CD4-positive, alpha-beta T cell (primary cell): ENCODE measurements at places on chromosomes 6 and 20. TPM values are rescaled to one million over a fixed set of nuclear protein-coding genes. Genes with fewer than 3 reads are reported as not detected.
A peak's percentile ranks its signal among the peaks of the same experiment; 100 is the strongest.

- DNase-seq = no peak
Measured at GRCh38 chr6:150267686-150268561, 100.9 kb upstream of the IYD start.

Gene BEND6
- total RNA-seq = not detected

- DNase-seq = no peak
Measured at GRCh38 chr20:61849822-61850221, 215.9 kb downstream of the TAF4 start.

- DNase-seq = no peak
Measured at GRCh38 chr6:84908304-84908904, 144.0 kb upstream of the TBX18 start.

- DNase-seq = no peak
Measured at GRCh38 chr6:114096561-114097172, 125.7 kb upstream of the HDAC2 start.

DNA sequence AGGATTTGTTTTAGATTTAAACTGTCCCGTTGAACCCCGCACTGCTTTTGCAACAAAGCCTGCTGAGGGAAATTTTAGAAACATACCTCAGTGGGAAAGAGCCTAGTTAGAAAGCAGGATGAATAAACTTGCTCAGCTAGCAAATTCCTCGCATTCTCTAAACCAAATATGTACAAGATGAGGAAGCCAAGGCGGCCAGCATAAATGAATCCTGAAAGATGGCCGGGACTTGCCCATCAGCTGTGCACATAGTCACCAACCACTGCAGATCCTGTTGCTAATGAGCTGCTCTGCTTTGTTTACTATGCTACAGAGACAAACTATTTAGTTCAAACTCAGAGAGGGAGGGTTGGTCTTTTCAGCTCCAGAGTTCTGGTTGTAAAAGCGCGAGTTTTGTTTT is 49.0 kb downstream of the TMEM170B start:
- DNase-seq = no peak

Gene MAP7
- 0.49 TPM for total RNA-seq

DNA sequence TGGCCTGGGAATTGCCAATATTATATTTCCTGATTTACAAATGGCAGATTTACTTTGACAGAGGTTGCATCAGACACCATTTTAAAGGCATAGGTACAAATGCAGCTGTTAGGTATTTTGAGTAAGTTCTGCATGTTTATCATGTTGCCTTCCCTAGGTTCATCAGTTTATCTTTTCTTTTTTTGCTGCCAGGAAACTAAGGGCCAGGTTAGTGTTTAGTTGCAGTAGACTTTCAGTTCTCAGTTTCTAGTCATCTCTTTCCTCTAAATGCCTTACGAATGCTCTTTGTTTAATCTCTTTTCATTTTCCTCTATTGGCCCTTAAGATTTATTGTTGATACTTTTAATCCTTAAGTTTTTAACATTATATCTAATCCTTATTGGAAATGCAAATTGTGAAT is 129.9 kb downstream of the SMAP1 start:
- no peak for DNase-seq

DNA sequence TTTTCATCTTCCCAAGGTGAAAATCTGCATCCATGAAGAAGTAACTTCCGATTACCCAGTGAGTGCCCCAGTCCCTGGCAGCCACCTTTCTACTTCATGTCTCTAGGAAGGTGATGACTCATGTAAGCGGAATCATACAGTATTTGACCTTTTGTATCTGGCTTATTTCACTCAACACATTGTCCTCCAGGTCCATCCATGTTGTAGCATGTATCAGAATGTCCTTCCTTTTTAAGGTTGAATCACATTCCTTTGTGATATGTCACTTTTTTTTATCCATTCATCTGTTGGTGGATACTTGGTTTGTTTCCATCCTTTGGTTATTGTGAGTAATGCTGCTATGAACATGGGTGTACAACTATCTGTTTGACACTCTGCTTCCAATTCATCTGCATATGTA is 176.3 kb upstream of the CDYL start:
- DNase-seq = no peak

DNA sequence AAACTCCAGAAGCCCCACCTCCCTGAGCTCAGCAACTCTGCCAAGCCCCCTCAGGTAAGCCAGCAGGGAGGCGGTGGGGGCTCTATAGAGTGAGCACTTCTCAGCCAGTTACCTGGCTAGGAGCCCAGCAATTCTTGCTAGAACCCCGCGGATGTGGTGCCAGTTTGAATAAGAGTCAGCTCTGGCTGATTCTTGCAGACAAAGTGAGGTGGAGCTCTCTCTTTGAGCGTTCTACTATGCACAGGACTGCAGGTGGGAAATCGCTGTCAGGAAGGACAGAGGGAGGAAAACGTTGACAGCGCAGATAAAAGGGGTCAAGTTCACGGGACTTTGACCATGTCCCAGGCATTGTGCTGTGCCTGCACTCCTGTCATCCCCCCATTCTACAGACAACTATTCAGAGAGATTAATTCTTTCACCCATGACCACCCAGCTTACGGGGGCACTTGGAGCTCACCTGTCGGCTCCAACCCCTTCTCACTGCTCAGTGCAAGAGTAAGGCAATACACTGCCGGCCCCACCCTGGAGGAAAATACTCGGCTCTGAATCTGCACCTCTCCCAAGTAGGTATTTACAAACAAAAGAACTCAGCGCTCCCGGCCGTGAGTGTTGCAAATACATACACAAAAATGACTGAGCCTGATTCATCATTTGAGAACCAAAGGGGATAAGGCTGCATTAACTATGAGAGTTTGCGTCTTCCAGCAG is 92.9 kb downstream of the ANKRD60 start:
- DNase-seq = no peak

GRCh38 chr6:134379599-134379998 is 61.7 kb upstream of the SGK1 start:
- no peak for DNase-seq

Gene FOXA2
- total RNA-seq = not detected

DNA sequence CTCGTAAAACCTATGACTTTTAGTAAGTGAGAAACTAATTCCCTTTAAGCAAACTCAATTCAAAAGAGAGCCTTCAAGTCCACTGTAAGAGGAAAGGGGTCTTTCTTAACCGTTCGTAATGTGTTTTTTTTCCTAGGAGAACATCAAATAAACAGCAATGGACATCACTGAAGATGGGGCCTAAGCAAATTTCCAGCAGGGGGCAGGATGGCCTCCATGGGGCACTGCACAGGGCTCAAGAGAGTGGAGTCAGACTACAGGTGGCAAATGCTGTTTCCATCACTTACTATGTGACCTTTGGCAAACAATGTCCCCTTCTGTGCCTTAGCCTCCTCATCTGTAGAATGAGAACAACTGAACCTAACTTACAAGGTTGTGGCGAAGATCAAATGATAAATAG is 88.7 kb downstream of the ARHGAP18 start:
- peak; percentile 52 for DNase-seq

GRCh38 chr6:134795691-134796090 is 154.2 kb downstream of the ALDH8A1 start:
- DNase-seq = no peak

GRCh38 chr6:167951781-167952511 is 45.5 kb upstream of the KIF25 start:
- no peak for DNase-seq

- no peak for DNase-seq
Measured at GRCh38 chr6:36998723-36999038, 6.8 kb upstream of the FGD2 start.

Gene SLC17A3
- total RNA-seq = 0.30 TPM

DNA sequence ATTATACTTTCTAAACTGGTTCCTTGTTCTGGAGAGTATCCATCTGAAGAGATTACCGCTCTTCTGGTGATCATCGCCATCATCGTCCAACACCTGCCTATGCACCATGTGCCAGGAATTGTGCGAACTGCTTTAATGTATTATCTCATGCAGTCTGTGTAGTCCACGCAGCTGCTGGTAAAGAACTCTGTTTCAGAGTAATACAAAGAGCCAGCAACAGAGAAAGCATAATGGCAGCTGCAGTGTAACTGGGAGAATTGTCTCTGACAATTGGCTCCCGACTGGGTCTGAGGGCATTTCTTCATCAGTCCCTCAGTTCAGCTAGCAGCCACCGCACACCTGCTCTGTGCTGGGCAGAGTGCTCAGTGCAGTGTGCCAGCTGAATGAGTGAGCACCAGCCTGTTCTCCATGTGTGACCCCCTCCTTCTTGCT is 383.4 kb downstream of the GRIK2 start:
- DNase-seq = no peak

DNA sequence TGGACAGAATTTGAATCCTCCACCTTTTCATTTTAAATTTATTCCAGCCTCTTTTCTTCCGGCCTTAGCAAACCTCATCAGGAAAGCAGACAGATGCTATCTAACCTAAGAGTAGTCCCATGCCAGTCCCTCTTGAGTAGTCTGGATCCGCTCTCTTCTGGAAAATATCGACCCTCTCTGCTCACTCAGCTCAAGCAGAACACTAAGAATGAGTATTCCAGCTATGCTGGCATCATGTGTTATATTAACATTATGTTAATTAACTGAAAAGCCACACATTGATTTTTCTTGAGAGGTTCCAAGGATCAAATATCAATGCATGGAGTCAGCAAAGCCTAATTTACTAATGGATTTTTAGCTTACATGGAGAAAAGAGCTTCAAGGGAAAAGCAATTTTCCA is 161.4 kb downstream of the ID4 start:
- DNase-seq = no peak

GRCh38 chr6:109800771-109801170 is 109.7 kb downstream of the FIG4 start:
- no peak for DNase-seq

- DNase-seq = no peak
Measured at GRCh38 chr6:114998492-114998891, 655.7 kb upstream of the HS3ST5 start.

Gene MAP1LC3A
- 17.5 TPM for total RNA-seq

DNA sequence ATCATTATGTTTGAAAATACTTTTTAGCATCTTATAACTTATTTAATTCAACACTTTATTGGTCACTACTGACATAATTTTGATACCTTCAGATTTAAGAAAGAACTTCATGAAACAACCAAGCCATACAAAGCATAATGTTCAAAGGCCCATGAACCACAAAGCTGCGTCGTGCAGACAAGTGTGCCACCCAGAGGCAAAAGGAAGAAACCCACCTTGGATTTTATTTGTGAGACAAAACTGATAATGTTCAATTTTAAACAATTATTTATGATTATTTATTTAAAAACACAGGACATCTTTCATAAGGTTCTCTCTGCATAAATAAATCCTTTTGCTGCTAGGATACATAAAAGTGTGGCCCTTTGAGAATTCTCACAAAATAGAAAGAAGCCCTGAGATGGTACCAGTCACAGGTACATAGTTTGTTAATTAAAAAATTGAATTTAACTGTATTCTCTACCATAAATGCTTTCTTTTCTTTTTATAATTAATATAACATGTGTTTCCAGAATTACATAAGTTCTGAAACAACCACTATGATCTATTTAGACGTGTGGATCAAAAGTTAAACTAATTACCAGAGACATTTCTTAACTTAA is 143.7 kb downstream of the RALGAPA2 start:
- peak; percentile 14 for DNase-seq

DNA sequence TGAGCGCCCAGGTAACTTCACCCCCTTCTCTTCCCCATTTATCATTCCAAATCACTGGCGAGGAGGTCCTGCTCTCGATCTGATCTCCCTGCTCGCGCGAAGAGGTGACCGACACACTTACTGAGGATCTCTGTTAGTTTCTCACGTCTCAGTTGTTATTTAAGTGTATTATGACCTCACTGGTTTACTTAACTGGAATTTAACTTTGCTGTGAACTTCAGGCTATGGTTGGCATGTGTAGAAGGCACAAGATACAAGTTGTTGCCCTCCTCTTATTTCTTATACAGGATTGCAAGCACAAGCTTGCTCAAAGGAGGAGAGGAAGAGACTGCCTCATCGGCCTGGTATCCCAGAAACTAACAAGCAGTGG is 1.2 kb downstream of the RNF217 start:
- no peak for DNase-seq

Gene RNF39
- total RNA-seq = not detected

DNA sequence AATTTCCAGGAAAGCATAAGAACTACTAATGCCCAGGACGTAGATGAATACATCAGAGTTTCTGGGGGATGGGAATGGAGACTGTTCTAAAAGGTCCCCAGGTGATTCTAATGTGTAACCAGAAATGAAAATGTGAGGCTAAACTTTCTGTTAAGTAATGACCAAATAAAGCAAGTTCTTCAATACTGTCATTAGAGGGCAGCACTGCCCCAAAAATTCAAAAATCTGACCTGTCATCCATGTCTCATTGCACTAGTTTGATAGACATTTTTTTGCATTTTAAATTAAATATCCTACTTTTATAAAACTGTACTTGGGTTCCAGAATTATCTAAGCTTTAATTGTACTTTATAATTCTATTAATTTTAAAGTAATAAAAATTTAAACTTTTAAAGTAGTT is 94.9 kb downstream of the RFX6 start:
- no peak for DNase-seq

DNA sequence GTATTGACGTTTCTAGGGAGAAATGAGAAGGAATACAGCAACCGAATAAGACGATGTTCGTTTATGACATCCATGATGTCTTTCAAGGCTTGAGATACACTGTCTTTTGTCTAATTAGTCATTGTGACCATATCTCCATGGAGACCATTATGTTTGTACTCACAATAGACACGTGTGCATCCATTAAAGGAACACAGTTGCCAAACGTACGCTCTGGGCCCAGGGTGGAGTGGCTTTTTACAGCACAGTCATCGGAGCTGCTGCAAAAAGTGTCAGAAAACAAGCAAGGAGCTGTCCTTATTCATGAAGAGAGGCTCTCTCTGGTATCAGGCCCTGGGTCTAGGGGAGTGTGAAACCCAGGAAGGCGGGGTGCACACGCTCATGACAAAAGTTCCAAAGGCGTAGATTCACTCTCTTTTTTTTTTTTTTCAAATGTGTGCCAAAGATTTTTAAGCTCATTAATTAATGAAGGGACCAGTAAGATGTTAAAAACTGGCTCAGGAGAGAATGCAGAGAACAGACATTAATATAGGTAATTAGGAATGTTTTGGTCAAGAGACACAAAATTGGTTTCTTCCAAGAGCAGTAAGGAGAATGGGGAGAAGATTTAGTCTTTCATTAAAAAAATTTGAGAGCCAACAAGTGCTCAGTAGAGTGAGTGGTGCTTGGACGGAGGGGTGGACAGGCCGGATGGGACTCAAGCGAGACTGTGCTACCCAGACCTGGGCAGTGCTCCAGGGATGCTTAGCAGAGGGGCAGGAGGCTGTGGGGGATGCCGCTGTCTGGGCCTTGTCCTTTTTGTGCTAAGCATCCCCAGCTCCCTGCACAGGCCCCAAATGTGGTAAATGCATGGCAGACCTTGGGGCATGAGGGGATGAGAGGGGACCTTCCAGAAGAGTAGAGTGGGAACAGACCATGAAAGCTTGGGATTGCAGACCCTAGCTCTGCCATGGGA is 34.9 kb upstream of the GTSF1L start:
- DNase-seq = no peak

Gene DSTN
- 38.9 TPM for total RNA-seq

DNA sequence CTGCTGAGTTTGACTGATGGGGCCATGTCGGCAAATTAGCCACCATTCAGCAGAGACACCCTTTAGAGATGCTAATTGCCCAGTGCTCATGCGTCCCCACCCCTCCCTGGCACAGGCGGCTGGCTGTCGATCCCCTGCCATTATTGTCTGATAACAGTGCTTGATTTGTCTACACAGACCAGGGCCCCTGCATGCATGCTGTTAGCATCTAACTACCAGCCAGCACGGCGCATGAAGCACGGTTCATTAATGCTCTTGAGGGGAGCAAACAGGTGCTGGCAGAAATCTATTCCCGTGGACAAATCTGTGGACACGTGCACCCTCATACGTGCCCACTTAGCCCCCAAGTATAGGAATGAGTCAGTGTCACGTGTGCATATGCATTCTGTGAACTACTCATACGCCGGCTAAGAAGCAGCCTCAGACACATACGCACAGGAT is 32.2 kb downstream of the KCNB1 start:
- no peak for DNase-seq
